Activated CD8-positive, alpha-beta T cell treated with anti-CD3 and anti-CD28 coated beads, Interleukin-2, amount 10 ng/mL, durations not matched to agents 7 days and 5 days (primary cell): ENCODE measurements at places on chromosomes 2 and 18. TPM values are rescaled to one million over a fixed set of nuclear protein-coding genes. Genes with fewer than 3 reads are reported as not detected.

DNA sequence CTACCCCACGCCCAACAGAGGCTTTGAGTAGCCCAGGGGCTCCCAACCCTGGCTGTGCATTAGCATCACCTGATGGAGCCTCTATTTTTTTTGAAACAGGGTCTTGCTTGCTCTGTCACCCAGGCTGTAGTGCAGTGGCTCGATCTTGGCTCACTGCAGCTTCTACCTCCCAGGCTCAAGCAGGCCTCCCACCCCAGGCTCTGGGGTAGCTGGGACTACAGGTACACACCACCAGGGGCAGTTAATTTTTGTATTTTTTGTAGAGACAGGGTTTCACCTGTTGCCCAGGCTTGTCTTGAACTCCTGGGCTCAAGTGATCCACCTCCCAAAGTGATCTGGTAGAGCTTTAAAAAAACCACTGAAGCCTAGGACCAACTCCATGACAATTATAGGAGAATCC is 394.8 kb upstream of the ATP5MC3 start:
- H3K27me3 ChIP-seq: peaks cover 19% of the 10 kb centered on the region
- no peaks in the 10 kb centered on the region for H3K36me3 ChIP-seq
- H3K27ac ChIP-seq: peak overlapping the region; percentile 41

DNA sequence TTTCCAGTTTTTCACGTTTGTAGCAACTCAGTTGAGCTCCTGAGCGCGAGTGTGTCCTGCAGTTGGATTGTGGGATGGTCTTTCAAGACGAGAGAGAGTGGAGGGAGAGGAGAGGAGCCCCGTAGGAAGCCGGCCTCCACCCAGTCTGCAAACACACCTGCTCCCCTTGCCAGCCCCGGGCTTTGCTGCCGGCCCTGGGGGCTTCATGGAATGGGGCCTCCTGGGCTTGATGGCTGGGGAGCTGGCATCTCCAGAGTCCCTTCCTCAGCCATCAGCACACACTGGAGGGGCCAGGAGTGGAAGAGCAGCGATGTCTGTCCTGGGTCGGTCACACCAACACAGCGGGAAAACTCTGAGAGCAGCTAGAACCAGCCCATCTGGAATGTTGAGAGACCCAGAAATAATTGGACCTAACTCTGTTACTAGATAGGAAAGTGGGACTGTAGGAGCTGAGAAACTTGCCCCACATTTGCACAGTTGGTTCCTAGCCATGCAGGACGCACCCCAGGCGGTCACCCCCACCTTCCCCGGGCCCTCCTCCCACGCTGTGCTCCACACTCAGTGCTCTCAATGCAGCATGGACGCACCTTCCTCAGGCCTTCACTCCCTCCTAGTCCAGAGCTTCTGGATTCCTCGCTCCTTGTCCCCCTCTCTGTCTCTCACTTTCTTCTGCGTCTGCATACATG is 69.6 kb downstream of the PTGR3 start:
- no peak overlapping the region for H3K4me3 ChIP-seq
- H3K27ac ChIP-seq: no peak overlapping the region
- no peaks in the 10 kb centered on the region for H3K27me3 ChIP-seq
- no peaks in the 10 kb centered on the region for H3K4me1 ChIP-seq

GRCh38 chr2:227796045-227796711 is 17.5 kb upstream of the CCL20 start:
- DNase-seq: no peak
- no peaks in the 10 kb centered on the region for H3K36me3 ChIP-seq
- no peak overlapping the region for H3K4me3 ChIP-seq
- no peak overlapping the region for H3K27ac ChIP-seq

- no peak for DNase-seq
- H3K36me3 ChIP-seq: no peaks in the 10 kb centered on the region
- H3K4me3 ChIP-seq: no peak overlapping the region
- H3K27ac ChIP-seq: no peak overlapping the region
- H3K4me1 ChIP-seq: no peaks in the 10 kb centered on the region
These were observed 109.1 kb downstream of the PLA2R1 start for GRCh38 chr2:159953136-159953823.

Gene ATOH8
- total RNA-seq: 0.11 TPM

Gene LCT
- 0.34 TPM for total RNA-seq

Gene OSBPL6
- 0.16 TPM for total RNA-seq
